ENCODE measurements at places on chromosomes 13 and 19.

GRCh38 chr13:109704771-109705635 is 81.4 kb downstream of the IRS2 start:
- no peak for DNase-seq

DNA sequence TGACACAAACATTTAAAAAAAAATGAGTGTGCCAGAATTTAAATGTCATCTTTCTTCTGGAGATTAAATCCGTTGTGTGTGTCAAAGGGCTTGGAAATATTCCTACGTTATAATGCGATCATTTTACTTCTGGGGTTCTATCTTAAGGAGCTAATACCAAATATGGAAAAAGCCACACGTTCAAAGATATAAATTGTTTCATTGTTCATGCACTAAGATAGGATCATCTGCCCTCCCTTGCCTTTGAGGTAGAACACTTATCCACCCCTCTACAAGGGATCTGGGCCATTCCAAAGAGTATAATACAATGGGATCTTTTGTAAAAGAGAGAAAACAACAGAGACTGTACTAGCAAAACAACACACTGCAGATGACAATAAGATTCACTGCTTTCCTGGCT is 64.9 kb downstream of the ANKRD10 start:
- DNase-seq, result no peak

- no peak for DNase-seq
Observed at GRCh38 chr13:106804991-106805390, 237.1 kb upstream of the ARGLU1 start.

GRCh38 chr19:10718205-10719196 is 622 bp downstream of the DNM2 start:
- peak; percentile 35 for DNase-seq

DNA sequence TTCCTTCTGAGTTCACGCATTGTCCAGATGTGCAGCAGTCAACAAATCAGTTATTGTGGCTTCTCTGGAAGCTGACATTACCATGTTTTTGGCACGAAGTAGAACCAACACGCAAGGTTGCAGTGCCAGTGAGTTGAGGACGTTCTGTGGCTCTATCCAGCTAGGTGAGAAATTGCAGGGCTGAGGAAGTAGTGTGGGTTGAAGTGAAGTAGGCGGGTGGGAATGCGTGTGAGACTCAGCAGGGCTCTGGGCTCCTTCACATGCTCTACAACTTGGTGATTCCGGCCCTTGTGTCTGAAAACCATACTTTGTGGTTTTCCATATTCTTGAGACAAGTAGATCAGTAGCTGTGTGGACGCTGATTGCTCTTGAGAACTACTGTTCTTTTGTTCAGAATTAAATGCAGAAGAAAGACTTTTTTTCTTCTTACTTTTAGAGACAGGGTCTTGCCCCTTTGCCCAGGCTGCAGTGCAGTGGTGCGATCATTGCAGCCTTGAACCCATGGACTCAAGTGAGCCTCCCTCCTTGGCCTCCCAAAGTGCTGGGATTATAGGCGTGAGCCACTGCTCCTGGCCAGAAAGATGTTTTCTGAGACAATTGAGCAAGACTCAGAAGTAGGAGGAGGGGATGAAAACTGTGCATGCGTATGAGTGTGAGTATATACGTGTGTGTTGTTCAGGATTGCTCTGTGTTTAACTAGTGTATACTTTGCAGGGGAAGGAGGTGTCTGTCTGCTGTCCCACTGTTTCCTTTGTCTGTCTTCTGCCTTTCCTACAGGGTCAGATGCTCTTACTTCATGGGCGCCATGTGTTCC is 46.2 kb downstream of the GATAD2A start:
- no peak for DNase-seq

GRCh38 chr19:19185853-19186740 is 5.9 kb downstream of the BORCS8 start:
- DNase-seq, result peak; percentile 60

DNA sequence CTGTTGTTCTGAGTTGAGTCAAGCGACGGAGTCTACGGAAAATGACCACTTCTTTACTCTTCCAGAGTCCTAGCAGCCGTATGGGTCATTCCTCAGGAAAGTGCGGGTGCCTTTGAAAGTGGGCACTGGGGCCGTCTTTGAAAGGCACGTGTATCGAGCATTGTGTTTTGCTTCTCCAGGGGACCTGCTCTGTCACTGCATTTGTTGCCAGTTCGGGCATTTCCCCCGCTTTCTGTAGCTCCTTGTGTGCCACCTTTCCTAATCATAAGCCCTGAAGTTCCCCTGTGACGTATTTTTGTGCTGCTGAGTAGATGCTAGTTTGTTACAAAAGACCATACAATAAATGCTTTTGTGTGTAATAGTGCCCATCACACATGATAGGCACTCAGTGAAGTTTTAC is 24.4 kb downstream of the SPATA13 start:
- DNase-seq, result no peak

DNA sequence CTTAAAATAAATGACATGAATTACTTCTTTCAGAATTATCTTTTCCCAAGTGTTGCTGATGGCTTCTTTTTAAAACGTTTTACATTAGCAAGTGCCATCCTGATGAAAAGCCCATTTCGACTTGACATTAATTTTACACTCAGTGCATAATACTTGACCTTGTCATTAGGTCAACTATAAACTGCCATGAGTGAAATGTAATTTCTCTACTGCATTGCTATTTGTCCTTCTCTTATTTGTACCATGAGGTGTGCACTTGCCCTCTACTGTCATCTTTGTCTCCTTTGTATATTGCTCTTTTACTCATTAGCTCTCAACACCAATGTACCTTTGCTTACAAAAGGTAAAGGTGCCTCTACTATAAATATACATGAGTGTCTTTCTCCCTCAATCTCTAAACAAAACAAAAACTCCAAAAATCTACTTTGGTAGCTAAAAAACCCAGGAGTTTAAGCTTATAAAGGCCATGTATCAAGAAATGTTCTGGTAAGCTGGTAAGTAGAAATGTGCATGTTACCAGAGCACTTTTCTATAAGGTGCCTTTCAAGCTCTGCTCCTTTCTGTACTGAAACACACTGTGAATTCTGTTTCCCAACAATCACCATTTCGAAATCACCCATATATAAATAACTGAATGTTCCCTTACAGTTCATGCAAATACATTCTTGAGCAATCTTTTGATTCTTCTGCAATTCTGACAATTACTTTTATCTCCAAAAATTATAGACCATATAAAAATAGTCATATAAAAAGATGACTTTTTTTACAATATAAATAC is 351.4 kb downstream of the SLITRK5 start:
- DNase-seq, result no peak

- DNase-seq, result no peak
Observed at GRCh38 chr19:46896076-46896794, 35.4 kb downstream of the ARHGAP35 start.

DNA sequence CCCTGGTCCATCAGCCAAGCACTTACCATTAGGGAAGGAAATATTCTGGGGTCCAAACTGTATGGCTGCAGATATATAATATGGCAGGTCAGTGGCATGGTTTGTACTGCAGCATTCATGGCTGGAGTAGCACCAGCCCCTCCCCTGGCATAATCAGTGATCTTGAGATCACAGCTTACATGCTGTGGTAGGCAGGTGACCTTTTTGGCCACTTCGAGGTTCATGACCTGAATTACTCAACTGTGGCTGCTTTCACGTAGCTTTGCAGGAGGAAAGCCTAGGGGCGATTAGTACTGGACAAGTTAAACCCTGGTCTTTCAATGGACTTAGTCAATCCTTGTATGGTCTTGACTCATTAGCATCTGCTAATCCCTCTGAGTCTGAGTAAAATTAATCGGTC is 169.8 kb downstream of the SPRY2 start:
- no peak for DNase-seq

DNA sequence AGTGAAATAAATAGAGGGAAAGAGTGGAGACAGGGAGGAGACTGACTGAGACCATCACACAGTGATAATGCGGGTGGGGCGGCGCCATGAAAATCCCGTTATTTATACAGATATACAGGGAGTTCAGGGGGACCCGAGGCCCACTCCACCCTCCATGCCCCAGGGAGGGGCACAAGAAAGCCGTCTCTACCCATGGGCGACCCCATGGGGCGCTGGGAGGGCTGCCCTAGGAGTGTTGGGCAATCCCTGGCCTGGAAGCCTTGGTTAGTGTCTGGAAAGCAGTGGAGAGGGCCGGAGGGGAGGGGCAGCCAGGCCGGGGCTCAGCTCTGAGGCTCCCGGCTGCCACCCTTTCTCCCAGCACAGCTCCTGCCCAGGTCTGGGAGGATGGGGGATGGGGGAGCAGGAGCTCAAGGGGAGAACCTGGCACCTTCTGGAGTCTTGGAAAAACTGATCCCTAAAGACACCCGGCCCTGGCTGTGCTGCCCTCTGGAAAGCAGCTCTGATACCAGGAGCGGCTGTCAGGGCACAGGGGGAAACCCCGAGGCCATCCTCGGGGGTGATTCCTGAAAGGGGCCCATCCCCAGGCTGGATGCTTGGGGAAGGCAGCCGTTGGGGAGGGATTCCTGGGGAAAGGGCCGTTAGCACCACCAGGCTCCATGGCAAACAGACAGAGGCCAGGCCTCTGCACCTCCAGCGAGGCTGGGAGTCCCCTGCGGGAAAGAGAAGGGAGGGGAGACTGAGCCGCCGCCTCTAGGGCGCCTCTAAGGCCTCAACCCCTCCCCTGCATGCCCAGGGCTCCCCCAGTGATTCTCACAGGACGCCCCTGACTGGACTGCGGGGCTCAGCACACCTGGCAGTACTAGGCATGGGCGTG is 3.0 kb upstream of the PRKD2 start:
- no peak for DNase-seq

DNA sequence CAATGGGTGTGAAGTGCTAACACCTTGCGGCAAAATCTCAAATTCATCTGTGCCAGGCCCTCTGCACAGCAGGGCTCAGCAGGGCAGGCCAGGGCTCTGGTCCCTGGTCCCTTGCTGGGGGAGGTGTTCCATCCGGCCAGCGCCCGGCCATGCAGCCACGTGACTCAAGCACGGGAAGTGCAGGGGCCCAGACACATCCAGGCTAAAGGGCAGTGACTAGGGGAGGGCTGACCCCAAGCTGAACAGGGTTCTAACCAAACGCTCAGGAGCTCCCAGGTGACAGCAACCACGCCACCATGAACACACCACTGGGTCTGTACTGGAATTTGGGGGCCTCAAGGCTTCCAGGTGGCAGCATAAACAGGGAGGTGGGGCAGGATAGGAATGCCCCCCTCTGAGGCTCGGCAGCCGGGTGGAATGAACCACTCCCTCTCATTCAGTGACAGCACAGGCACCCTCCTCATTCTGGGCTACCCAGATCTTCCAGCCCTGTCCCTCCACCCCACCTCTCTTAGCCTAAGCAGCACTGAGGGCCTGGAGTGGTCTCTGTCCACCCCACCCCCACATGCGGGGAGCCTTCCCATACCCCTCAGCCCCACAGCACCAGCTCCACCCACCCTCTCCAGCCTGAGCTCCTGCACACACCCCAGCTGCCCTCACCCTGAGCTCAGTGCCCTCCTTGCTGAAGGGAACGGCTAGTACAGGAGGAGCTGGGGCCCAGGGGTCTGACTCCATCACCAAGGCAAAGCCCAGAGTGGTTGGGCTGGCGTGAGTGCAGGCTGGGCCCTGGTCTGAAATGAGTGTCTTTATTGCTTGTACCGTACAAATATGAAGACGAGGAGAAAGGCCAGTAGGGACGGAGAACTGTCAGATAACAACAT is 5.3 kb upstream of the CCNP start:
- DNase-seq, result no peak

DNA sequence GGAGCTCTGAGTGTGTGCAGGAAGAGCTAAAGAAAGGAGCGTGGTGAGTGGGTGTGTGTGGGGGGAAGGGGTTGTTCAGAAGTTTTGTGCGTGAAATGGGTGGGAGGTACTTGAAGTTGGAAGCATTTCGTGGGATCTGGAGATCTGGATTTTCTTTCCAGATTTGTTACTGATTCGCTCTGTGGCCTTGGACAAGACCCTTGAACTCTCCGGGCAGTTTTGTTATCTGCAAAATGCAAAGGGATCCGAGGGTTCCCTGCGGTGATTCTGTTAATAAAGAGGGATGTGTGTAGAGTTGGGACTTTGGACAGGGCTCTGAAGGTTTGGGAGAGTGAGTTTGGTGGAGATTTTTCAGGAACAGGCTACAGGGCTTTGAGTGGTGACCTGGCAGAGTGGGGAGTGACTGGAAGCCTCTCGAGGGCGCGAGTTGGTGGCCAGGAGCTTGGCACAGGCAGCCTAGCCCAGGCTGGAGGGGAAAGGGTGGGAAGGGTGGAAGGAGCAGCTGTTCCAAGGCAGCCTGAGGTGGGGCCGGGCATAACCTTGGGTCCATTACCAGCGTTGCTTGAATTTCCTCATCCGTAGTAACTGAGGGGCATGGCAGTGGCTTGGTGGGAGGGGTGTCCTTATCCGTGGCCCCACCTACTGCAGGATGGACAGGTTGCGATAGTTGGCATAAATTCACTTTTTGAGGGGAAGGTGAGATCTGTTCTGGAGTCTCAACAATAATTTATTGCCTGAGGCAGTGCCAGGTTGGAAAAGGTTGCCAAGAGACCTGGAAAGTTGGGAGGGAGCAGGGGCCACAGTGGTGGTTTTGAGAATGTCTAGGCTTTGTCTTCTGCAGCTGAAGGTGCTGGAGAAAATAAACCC is 2.1 kb downstream of the ACTN4 start:
- no peak for DNase-seq

GRCh38 chr13:102028206-102028605 is 373.6 kb downstream of the FGF14 start:
- DNase-seq, result no peak

GRCh38 chr13:90800082-90800746 is 547.3 kb upstream of the MIR17HG start:
- DNase-seq, result no peak

DNA sequence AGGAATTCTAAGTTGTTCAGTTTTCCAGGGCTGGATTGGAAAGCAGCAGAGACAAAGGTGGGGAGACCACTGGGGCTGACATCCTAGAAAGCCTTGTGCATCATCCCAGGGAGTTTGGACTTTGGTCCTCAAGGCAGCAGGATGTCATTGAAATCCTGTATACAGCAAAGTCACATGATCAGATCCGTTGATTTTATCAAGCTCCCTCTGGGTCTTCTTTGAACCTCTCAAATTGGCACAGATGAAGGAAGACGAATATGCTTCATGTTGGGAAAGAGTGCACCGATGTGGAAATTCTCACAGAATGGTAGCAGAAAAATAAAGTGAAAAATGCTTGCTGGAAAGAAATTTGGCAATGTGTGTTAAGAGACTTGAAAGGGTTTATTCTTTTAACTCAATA is 149.8 kb upstream of the TMTC4 start:
- DNase-seq, result no peak

DNA sequence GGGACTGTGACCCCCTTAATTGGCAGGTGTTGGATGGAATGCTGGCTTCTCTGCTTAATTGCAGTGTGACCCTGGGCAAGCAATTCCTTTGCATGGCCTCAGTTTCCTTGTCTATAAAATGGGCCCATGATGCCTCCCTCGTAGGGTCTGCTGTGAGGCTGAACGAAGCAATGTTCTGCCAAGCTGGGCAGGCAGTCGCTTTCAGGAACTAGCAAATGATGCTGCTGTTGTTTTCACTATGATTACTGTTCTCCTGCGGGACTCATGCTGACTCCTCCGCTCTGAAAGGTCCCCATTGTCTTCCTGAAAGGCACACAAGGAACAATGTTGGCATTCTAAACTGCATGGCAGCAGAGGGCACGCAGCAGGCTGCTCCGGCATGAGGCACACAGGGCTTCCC is 6.8 kb downstream of the BICRA start:
- no peak for DNase-seq

GRCh38 chr19:56603829-56604228 is 8.7 kb downstream of the ZNF71 start:
- no peak for DNase-seq
